ENCODE measurements at places on chromosomes 4 and X.

GRCh38 chrX:10158279-10159144, 1.7 kb downstream of the CLCN4 start:
- H3K4me3 ChIP-seq = peak overlapping the region; percentile 77
- no peak overlapping the region for H3K27ac ChIP-seq
- DNase-seq = no peak
- H3K36me3 ChIP-seq = no peaks in the 10 kb centered on the region

DNA sequence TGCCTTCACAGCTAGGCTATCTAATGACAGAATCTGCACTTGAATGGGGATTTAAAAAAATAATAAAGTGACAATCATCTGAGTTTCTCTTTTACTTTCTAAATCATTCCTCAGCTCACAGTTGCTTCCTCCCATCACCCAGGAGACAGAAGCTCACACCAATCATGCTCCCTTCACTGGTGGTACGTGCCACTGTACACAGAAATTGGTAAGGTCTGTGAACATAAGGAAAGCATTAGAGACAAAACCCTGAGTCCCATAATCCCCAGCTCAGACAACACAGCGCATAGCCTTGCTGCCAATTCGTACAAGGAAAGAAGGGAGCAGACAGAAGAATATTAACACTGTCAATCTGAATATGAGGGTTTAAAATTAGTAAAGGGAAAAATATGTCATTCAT, 133.1 kb downstream of the IDS start:
- DNase-seq = no peak
- H3K36me3 ChIP-seq = no peaks in the 10 kb centered on the region
- no peak overlapping the region for H3K4me3 ChIP-seq
- H3K27ac ChIP-seq = no peak overlapping the region

GRCh38 chrX:130082244-130083106, 27.8 kb downstream of the ELF4 start:
- no peaks in the 10 kb centered on the region for H3K36me3 ChIP-seq
- no peak overlapping the region for H3K27ac ChIP-seq
- no peak for DNase-seq
- H3K4me1 ChIP-seq = peaks cover 9% of the 10 kb centered on the region
- no peak overlapping the region for H3K4me3 ChIP-seq
- no peaks in the 10 kb centered on the region for H3K27me3 ChIP-seq

GRCh38 chrX:41909068-41909467, 14.3 kb downstream of the CASK start:
- peaks cover 11% of the 10 kb centered on the region for H3K36me3 ChIP-seq
- H3K4me1 ChIP-seq = peaks cover 4% of the 10 kb centered on the region
- no peak for DNase-seq
- no peak overlapping the region for H3K4me3 ChIP-seq
- no peak overlapping the region for H3K27ac ChIP-seq

DNA sequence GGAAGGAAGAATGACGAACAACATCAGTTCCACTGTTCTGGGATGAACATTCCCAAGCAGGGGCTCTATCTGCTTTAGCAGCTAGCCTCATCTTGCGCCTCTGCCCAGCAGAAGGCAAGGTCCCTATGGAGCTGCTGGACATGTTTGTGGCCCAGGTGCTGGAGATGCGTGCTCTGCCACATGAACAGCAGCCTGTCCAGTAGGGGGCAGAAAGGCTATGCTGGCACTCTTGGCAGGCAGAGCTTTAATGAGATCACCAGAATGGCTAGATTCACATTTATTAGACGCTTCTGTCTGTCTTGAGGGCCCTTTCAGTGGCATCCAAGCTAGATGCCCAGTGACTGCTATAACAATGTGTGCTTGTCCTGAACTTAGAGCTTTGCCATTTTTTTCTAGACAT, 1826.0 kb downstream of the STIM2 start:
- no peaks in the 10 kb centered on the region for H3K36me3 ChIP-seq
- no peak overlapping the region for H3K4me3 ChIP-seq
- no peaks in the 10 kb centered on the region for H3K27me3 ChIP-seq
- H3K27ac ChIP-seq = no peak overlapping the region

All from type B pancreatic cell (in vitro differentiated cells).